Naive thymus-derived CD4-positive, alpha-beta T cell (primary cell): ENCODE measurements at places on chromosomes 5 and 9.

- no peaks in the 10 kb centered on the region for H3K27me3 ChIP-seq
- no peaks in the 10 kb centered on the region for H3K36me3 ChIP-seq
- H3K4me1 ChIP-seq, result no peaks in the 10 kb centered on the region
- DNase-seq, result no peak
- no peak overlapping the region for H3K27ac ChIP-seq
- H3K4me3 ChIP-seq, result no peak overlapping the region
Measured at GRCh38 chr5:126236994-126237393, 186.2 kb upstream of the GRAMD2B start.

DNA sequence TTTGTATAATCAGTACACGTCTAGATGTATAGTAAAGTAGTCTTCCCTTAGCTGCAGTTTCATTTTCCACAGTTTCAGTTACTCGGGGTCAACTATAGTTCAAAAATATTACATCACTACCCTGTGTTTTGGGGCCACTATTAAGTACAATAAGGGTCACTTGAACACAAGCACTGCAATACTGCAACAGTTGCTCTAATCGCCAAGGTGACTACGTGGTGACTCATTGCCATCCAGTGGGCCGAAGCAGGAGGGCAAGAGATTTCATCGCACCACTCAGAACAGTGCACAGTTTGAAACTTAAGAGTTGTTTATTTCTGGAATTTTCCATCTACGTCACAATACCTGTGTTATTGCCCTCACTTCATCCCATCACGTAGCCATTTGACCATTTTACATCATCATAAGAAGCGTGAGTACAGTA lies at the start of gene ARL14EPL:
ARL14EPL (plus strand) TSS at position 379 of the 424 bp plus-strand sequence. CDS start 18,994 bp downstream, outside the sequence.
- DNase-seq, result no peak
- H3K4me1 ChIP-seq, result no peaks in the 10 kb centered on the region
- H3K4me3 ChIP-seq, result no peak within 1 kb of the TSS
- no peak within 1 kb of the TSS for H3K27ac ChIP-seq
- no peaks in the 10 kb centered on the region for H3K36me3 ChIP-seq

GRCh38 chr9:103471241-103471640 lies 476.1 kb downstream of the CYLC2 start:
- no peak overlapping the region for H3K27ac ChIP-seq
- H3K4me1 ChIP-seq, result no peaks in the 10 kb centered on the region
- H3K27me3 ChIP-seq, result no peaks in the 10 kb centered on the region
- no peak for DNase-seq
- no peaks in the 10 kb centered on the region for H3K36me3 ChIP-seq
- H3K4me3 ChIP-seq, result no peak overlapping the region

DNA sequence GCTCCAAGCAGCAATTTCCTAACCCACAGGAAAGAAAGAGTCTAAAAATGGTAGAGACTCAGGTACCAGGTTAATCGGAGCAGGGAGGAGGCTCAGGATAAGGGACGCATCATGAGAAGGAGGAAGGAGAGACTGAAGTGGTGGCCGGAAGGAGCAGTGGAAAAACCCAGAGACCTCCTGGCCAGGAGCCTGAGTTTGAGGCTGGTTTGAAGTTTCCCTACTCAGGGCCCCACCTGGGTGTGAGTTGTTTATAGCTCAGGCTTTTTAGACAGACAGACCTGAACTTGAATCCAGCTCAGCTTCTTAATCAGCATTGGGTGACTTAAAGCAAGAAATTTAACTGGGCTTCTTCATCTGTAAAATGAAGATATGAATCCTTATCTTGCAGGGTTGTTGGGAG lies 11.9 kb upstream of the AQP7 start:
- H3K4me1 ChIP-seq, result peaks cover 34% of the 10 kb centered on the region
- H3K4me3 ChIP-seq, result peak overlapping the region; percentile 4
- DNase-seq, result no peak
- peak overlapping the region; percentile 75 for H3K27ac ChIP-seq
- no peaks in the 10 kb centered on the region for H3K36me3 ChIP-seq

GRCh38 chr5:139094154-139095131 lies 103.7 kb downstream of the SIL1 start:
- DNase-seq, result no peak
- H3K4me1 ChIP-seq, result no peaks in the 10 kb centered on the region
- no peak overlapping the region for H3K27ac ChIP-seq
- H3K4me3 ChIP-seq, result no peak overlapping the region
- H3K36me3 ChIP-seq, result no peaks in the 10 kb centered on the region

GRCh38 chr9:11735391-11735790 lies 957.8 kb upstream of the TYRP1 start:
- H3K27me3 ChIP-seq, result no peaks in the 10 kb centered on the region
- no peak for DNase-seq
- no peak overlapping the region for H3K27ac ChIP-seq
- H3K4me1 ChIP-seq, result no peaks in the 10 kb centered on the region

GRCh38 chr9:91864380-91864779 lies 85.6 kb downstream of the ROR2 start:
- H3K4me1 ChIP-seq, result no peaks in the 10 kb centered on the region
- no peaks in the 10 kb centered on the region for H3K36me3 ChIP-seq
- DNase-seq, result no peak
- H3K27me3 ChIP-seq, result no peaks in the 10 kb centered on the region
- no peak overlapping the region for H3K4me3 ChIP-seq

DNA sequence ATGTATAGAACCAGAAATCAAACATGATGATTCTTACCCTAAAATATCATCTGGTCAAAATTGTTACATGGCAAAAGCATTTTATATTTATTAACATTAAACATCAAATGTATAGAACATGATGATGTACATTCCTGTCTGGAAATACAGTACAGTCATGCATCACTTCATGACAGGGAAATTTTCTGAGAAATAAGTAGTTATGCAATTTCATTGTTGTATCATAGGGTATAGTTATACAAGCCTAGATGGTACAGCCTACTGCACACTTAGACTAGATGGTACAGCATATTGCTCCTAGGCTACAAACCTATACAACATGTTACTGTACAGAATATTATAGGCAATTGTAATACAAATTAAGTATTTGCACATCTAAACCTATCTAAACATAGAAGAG lies 64.6 kb upstream of the VCAN start:
- no peak overlapping the region for H3K27ac ChIP-seq
- H3K4me3 ChIP-seq, result no peak overlapping the region
- H3K27me3 ChIP-seq, result no peaks in the 10 kb centered on the region
- DNase-seq, result no peak
- no peaks in the 10 kb centered on the region for H3K4me1 ChIP-seq

- no peaks in the 10 kb centered on the region for H3K36me3 ChIP-seq
- no peak overlapping the region for H3K4me3 ChIP-seq
- DNase-seq, result no peak
Measured at GRCh38 chr5:31701642-31702299, 62.8 kb downstream of the PDZD2 start.

DNA sequence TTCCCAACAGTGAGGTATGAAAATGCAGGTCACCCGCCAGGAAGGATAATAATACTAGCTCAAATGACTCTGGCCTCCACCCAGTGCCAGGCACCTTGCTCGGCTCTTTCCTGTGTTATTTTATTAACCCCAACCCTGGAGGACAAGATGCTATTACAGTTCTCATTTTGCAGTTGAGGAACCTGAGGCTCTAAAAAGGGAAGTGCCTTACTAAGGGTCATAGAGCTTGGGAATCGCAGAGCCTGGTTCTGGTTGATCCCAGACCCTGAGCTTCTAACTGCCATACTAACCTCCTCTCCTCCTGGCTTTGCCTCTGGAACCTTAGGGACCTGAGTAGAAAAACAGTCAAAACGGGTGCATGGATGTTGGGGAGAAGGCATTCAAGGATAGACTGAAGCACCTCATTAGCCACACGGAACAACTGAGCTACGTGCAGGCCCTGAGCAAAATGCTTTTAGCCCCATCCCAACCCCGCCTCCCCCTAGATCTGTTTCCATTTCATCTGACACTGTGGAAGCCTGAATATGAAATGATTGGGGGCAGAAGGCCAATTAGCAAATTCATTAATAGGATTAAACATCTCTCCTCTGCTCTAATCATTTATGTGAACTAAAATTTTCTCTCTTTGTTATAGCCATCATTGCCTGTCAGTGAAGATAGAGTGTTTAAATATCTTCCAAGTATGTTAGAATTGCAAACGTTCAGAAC lies 7.9 kb downstream of the KCNIP1 start:
- no peak overlapping the region for H3K4me3 ChIP-seq
- no peaks in the 10 kb centered on the region for H3K27me3 ChIP-seq
- H3K36me3 ChIP-seq, result no peaks in the 10 kb centered on the region
- no peak overlapping the region for H3K27ac ChIP-seq
- DNase-seq, result no peak
- no peaks in the 10 kb centered on the region for H3K4me1 ChIP-seq
